NCI-H187 (cell line): ENCODE measurements at places on chromosomes 16 and 17.

DNA sequence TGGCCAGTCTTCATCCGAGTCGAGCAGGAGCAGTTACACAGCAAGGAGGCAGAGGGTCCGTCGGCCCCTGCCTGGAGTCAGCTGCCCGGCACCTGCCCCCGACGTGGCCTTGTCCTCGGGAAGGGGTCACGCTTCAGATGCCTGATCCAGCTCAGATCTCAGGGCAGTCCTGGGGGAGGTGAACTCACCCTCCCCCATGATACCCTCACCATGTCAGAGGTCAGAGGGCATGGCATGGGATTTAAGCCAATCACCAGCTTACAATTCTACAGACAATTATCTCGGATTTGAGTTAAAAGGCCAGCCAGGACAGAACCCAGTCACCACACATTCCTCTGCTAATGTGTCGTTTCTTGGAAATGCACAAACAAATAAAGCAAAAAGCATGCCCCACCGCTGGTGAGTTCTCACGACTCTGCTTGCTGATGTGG, 211.3 kb downstream of the FOXL1 start:
- DNase-seq = no peak

- DNase-seq = no peak
Observed at GRCh38 chr16:86095131-86095752, 196.3 kb downstream of the IRF8 start.

GRCh38 chr16:68275611-68276191, 11.4 kb downstream of the SLC7A6 start:
- peak; percentile 38 for DNase-seq

DNA sequence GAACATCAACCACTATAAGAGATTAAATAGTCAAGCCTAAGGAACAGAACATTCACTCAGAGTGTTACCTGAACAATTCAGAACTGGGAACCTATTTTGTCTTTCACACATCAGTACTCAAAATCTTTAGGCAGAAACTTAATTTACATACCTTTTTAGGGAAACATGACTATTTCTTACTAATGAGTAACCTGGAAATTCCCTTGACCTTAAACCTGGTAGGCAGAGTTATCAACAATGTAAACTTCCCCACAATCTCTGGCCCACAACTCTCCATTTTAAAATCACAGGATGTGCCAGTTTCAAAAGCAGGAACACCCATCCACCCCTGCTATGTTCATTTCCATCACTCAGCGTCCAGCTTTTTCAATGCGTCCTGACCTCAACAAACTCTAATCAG, 132.9 kb upstream of the ANKFN1 start:
- DNase-seq = no peak

DNA sequence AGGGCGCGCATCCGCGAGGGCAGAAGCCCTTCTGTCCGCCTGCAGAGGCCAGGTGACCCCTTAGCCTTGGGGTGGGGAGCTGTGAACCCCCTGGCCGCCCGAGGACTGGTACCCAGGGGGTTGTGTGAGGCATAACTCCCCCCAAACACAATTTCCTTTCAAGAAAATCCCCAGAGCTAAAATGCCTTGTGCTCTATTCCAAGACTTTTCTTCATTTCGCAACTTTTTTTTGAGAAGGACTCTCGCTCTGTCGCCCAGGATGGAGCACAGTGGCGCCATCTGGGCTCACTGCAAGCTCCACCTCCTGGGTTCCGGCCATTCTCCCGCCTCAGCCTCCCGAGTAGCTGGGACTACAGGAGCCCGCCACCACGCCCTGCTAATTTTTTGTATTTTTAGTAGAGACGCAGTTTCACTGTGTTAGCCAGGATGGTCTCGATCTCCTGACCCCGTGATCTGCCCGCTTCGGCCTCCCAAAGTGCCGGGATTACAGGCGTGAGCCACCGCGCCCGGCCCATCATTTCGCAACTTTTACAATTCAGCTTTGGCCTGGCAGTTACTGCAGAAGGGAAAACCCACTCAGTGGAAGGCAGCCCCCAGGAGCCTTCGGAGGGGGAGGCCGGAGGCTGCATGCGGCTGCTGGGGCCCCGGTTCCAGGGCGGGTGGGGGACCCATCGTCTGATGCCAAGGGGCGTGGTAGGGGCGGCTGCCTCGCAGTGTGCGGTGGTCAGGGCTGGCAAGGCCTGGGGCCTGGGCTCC, 963 bp upstream of the APRT start:
- no peak for DNase-seq

DNA sequence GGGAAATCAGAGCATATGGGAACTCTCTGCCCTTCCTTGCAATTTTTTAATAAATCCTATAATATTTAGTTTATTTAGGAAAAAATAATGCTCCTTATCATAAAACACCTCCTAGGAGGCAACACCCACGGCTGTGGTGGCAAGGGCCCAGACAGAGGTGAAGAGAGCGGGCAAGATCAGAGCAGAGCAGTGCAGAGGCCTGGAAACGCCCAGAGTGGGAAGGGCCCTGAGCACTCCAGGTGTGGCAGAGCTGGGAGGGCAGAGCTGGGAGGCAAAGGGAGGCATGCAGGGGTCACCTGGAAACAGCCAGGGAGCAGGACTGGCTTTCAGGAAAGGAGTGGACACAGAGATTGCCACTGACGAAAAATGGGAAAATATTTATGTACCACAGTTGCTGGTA, 17.3 kb downstream of the FBXO31 start:
- DNase-seq = no peak

GRCh38 chr16:72502594-72503005, 330.6 kb upstream of the PMFBP1 start:
- DNase-seq = no peak
